Large intestine (tissue), 12 donors: ENCODE measurements at places on chromosomes 12 and 14.

GRCh38 chr14:59897757-59898383 is 22.1 kb upstream of the LRRC9 start:
- no peaks in the 10 kb centered on the region for H3K36me3 ChIP-seq
- H3K4me1 ChIP-seq, result no peaks in the 10 kb centered on the region
- no peak overlapping the region for H3K4me3 ChIP-seq
- peaks cover 6% of the 10 kb centered on the region for H3K27me3 ChIP-seq
- H3K27ac ChIP-seq, result no peak overlapping the region
- DNase-seq, result no peak

DNA sequence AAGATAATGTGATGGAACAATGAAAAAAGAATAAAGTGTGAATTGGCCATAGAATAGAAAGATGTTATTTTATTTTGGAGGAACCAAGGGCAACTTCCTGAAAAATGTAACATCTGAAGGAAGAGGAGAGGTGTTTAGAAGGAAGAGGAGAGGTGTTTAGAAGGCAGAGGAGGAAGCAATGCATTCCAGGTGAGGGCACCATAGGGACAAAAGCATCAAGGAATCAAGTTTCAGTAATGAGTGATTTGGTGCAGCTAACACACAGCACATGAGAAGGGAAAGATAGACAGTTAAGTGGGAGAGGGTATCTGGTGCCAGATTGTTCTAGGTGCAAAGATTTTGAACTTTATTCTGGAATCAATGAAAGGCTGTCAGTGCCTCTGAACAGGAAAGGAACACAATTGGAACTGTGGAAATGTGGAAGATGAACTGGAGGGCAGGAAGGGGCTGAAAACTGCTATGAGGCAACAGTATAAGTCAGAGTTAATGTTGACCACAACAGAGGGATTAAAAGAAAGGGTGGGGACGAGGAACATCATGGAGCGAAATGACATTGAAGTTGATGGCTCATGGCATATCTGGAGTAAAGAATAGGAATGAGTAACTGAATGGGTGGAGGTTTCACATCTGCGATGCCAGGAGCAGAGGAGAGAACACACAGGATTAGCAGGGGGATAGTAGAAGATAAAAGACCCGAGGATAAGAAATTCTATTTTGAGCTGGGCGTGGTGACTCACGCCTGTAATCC is 326.6 kb downstream of the LRIG3 start:
- H3K36me3 ChIP-seq, result no peaks in the 10 kb centered on the region
- H3K4me1 ChIP-seq, result no peaks in the 10 kb centered on the region
- H3K27ac ChIP-seq, result no peak overlapping the region
- no peaks in the 10 kb centered on the region for H3K27me3 ChIP-seq

GRCh38 chr12:42921741-42922504 is 332.4 kb upstream of the PRICKLE1 start:
- H3K4me1 ChIP-seq, result peaks cover 8% of the 10 kb centered on the region
- no peaks in the 10 kb centered on the region for H3K36me3 ChIP-seq
- no peak for DNase-seq
- H3K4me3 ChIP-seq, result no peak overlapping the region
- no peak overlapping the region for H3K27ac ChIP-seq

GRCh38 chr14:104085889-104086201 is 345 bp downstream of the ASPG start:
- H3K36me3 ChIP-seq, result no peaks in the 10 kb centered on the region
- H3K27me3 ChIP-seq, result peaks cover 22% of the 10 kb centered on the region
- no peak overlapping the region for H3K27ac ChIP-seq

DNA sequence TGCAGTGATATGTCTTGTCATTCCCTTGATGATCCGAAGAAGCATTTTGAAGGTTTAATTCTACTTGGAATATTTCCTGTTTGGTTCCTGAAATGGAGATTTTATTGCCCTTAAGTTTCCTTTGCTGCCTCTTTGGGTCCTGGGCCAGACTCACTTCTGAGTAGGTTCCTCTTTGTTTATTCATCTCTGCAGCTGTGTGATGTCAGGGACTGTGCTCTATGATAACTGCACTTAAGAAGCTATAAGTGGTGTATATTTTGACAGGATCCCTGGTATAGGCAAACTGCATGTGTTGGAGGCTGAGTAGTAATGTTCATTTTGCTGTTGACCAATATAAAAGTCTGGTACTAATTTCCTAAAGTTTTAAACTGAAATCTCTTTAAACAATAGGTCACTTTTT is at the start of gene KLRC4:
KLRC4 (minus strand) TSS at position 366 of the 400 bp plus-strand sequence; CDS start at position 184, 182 bp downstream.
- DNase-seq, result no peak
- no peaks in the 10 kb centered on the region for H3K36me3 ChIP-seq
- H3K4me3 ChIP-seq, result no peak within 1 kb of the TSS
- H3K27me3 ChIP-seq, result no peaks in the 10 kb centered on the region
